ENCODE measurements at places on chromosomes 12 and 14. TPM values are rescaled to one million over a fixed set of nuclear protein-coding genes. Genes with fewer than 3 reads are reported as not detected.

DNA sequence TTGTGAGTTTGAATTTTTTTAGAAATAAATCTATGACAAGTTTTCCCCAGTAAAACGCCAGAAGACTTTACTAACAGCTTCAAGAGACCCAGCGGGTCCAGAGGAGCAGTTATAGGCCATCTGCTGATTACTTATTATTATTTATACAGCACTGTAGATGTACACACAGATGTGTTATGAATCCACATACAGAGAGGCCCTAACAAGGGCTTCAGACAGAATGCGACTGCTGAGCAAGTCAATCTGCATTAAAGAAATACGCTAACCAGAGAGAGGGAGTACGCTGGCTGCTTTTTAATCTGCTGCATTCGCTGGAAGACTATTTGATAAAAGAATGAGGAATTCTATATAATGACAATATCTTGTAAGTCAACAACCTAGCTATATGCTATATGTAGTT, 32.5 kb downstream of the ATF7 start:
- DNase-seq = no peak

- no peak for DNase-seq
Measured at GRCh38 chr14:38339696-38340095, 83.8 kb upstream of the CLEC14A start.

GRCh38 chr14:102008891-102009290, 44.5 kb downstream of the DYNC1H1 start:
- DNase-seq = no peak

DNA sequence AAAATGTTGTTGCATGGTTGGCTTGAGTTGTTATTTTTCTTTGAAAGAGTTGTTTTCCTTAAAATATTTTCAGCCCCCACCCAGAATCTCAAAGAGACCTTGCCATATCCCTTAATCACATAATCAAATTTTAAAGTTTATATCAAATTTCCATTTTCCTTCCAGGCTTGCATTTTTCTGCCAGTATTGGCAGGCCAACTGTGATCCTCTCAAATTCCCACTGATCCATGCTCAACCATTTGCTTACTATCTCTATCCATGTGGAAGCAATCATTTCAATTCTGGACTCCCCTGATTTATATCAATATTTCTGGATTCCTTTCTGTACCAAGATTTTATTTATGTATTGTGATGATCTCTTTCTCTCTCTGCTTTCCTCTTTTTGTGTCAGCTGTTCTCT, 64.2 kb upstream of the PYGL start:
- no peak for DNase-seq

GRCh38 chr12:30546121-30546520, 149.5 kb downstream of the IPO8 start:
- no peak for DNase-seq

DNA sequence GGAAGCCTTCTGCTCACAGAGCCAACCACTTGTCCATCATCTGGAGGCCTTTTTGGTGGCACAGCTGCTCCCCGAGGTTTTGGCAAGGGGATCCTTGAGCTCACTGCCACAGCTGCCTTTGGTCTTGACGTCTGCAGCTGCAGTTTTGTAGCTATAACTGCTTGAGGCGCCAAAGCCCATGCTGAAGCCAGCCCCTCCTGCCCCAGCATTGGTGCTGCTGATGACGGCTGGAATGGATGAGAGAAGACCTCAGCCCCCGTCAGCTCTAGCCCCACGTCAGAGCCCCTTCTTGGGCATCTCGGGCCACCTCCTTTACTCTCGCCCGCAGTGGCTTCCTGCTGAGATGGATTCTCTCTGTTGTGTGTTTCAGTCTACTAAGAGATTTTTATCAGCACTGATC, 12.3 kb upstream of the KRT74 start:
- DNase-seq = peak; percentile 53

GRCh38 chr14:53167602-53168328, 14.6 kb upstream of the DDHD1 start:
- DNase-seq = no peak

DNA sequence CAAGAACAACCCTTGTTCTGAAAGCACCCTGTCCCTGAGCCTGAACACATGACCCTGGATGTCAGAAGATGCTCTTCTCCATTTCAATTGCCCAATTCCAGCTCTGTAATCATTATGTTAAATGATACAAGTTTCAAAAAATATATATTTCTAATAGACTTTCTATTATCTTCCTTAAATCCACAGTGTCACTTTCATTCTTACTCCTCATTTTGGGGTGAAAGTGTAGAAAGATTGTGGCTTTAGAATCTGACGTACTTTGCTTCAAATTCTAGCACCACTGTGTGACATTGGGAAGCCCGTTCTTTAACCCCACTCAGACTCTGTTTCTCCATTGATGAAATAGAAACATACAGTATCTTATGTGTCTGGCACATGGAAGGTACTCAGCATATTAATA, 83.2 kb downstream of the ETV6 start:
- DNase-seq = no peak

GRCh38 chr14:102226356-102227125, 78.4 kb downstream of the MOK start:
- no peak for DNase-seq

- no peak for DNase-seq
Measured at GRCh38 chr14:22163051-22163450, 426.0 kb downstream of the DAD1 start.

The CLIP1 gene
- total RNA-seq = 71.8 TPM

The MYO1H gene
- not detected for total RNA-seq

The CLEC1B gene
- not detected for total RNA-seq

The MTERF2 gene
- 5.6 TPM for total RNA-seq
